ENCODE measurements at places on chromosomes 13 and 19.

GRCh38 chr13:100542826-100543156 lies 45.8 kb downstream of the GGACT start:
- DNase-seq = no peak

- no peak for DNase-seq
These were observed 22.6 kb downstream of the RXFP2 start for GRCh38 chr13:31761951-31762350.

GRCh38 chr13:66036636-66037035 lies 1193.5 kb downstream of the PCDH9 start:
- DNase-seq = no peak

- no peak for DNase-seq
These were observed 402.4 kb downstream of the KCNRG start for GRCh38 chr13:50417597-50417996.

DNA sequence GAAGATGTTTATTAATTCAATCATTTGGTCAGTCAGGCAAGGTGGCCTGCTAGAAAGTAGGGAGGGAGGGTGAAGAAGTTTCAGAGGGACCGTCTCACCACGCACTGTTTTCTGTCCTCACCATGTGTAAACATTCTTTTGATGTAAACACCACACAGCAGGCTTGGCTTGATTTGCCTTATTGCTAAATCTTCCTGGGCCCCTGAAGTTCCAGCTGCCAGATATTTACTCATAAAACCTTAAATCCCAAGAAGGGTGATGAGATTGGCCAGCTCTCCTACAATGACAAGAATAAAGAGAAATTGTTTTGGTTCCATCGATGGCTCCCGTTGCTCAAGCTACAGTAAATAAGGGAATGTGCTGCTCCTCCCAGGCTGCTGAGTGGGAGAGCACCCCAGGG lies 198.2 kb upstream of the TMTC4 start:
- DNase-seq = no peak
